Inflammatory macrophage treated with lipopolysaccharide for 1 hour (primary cell): ENCODE measurements at places on chromosomes 4 and X.

- no peak for DNase-seq
Measured at GRCh38 chrX:33968611-33969010, 163.5 kb downstream of the FAM47A start.

DNA sequence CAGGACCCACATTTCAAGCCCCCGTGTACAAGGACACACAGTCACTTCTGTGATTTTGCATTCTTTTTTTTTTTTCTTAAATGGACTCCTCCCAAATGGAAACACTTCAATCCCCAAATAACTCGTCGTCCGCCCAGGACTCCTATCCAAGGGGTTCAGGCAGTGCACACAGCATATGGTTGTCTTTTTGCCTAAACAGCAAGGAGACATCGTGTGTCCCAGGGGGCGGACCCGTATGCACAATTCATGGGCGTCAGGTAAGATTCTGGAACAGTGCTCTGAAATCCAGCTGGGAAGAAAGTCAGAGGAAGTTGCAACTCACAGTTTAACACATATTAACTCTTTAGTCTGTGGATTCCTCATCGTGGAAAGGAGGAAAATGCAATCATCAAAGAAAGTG, 231.3 kb downstream of the SHOX start:
- no peak for DNase-seq

- no peak for DNase-seq
Measured at GRCh38 chrX:115191490-115192243, 2.5 kb downstream of the RBMXL3 start.

DNA sequence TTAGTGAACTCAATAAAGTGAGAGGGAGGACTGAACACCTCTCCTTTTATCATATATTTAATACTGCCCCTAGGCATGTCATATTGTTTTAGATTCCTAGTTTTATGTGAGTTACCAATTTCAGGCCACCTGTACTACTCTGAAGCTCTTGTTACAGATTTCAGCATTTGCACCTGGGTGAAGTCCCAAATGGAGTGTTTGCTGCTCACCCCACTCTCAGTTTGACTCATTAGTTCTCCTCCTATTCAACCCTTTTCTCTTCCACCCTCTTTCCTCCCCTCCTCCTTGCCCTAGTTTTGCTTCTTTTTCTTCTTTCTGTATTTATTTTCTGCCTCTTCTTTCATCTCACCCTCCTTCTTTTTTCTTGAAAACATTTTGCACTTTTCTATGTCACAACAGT, 1852.2 kb upstream of the IGFBP7 start:
- no peak for DNase-seq

- no peak for DNase-seq
Measured at GRCh38 chr4:166222271-166222670, 349.2 kb downstream of the TLL1 start.
